Right ventricle myocardium inferior (tissue), 1 donor: ENCODE measurements at places on chromosomes 2 and 18.

- no peak for DNase-seq
Measured at GRCh38 chr2:98541489-98541888, 66.8 kb downstream of the COA5 start.

- no peak for DNase-seq
Measured at GRCh38 chr2:174344716-174345461, 10.1 kb downstream of the SP9 start.

DNA sequence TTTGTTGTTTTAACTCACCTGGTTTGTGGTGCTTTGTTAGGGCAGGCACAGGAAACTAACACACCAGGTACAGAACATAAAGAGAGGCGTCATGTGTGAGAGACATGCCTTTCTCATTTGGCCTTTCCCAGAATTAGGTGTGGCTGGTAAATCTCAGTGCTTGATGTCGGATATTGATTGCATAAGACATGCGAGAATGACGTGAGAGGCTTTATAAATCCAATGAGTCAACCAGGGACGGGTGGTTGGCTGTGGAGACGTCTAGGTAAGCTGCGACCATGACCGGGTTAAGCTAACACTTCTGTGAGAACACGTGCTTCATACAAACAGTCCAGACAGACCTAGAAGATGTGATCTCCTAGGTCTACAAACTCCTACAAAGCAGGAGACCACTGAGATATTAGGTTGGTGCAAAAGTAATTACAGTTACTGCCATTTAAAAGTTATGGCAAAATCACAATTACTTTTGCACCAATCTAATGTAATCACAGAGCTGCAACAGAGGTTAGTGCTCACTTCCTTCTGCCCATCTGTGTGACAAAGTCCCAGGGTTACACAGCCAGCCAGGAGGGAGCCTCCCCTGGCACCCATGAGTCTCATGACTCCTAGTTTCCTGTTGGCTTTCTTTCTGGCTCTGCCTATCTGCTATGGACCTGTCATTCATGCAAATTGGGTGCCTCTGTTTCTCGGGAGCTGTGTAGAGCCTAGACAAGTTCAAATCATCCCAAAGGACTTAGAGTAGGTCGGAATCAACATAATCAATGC, 98.9 kb upstream of the ATP8B1 start:
- no peak for DNase-seq

DNA sequence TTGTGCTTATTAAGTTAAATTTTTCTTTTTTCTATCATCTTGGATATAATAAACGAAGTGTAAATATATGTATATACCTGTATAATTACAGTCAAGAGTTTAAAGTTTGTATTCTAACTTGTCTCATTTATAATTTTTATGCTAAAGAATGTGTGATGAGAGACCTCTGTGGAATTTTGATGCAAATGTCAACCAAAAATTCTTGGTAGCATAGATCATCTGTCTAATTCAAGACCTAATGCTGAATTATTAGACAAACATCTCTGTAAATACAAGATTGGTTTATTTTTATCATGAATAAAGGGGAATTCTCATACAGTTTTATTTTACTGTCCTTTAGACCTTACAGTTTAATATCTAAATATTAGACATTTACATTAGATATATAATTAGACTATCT, 149.2 kb upstream of the VWC2L start:
- no peak for DNase-seq

GRCh38 chr2:10002681-10003080, 40.7 kb upstream of the KLF11 start:
- no peak for DNase-seq

DNA sequence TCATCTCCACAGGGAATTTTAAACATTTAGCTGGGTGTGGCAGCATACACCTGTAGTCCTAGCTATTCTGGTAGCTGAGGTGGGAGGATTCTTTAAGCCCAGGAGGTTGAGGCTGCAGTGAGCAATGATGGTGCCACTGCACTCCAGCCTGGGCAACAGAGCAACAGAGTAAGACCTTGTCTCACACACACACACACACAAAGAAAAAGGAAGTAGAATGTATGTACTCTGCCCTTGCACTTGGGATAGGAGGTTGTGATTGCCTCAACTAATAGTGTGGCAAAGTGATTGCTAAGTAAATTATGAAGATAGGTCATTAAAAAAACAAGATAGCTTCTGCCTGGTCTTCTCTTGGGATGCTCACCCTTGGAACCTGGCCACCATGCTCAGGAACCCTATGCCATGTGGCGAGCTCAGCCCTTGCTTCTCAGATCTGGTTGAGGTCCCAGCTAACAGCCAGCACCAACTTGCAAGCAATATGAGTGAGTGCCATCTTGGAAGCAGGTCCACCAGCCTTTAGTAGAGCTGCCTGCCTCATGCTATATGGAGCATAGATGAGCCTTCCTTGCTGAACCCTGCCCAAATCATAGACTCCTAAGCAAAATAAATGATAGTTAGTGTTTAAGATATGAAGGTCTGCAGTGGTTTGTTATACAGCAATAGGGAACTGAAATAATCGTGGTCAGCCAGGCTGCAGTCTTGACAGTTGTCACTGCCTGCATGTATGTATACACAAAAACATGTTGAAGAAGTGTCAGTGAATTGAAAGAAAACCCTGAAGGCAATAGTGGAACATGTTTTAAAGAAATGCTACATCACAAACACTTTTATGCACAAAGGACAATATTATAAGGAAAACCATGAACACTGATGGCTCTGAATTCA, 30.1 kb upstream of the PNO1 start:
- DNase-seq = no peak

DNA sequence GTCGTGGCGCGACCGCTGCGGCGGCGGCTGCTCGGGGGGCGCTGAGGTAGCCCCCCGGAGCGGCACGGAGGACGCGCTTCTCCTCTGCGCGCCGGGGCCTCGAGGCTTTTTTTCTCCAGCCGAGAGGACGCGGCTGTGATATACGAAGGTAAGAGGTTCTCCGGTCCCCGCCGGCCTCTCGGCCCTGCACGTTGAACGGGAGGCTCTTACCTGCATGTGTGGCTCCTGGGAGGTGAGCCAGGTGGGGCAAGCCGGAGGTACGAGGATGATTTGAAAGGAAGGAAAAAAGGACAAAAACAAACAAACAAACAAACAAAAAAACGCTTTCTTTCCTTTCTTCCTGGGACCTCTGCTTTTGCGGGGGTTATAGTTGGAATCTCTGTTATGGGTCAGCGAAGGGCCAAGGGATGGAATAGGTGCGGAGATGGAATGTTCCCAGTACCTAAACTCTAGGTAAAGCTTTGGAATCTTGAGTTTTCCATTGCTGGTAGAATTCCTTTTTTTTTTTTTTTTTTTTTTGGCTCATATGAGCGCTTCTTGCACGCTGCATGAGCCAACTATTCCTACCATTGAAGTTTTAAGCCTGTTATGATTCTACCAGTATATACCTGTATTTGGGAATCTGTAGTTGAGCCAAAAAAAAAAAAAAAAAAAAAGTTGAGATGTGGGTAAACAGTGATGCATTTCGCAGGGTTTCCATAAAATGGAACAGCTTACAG, 674 bp downstream of the PTPN4 start:
- peak; percentile 79 for DNase-seq

- no peak for DNase-seq
Measured at GRCh38 chr18:9517869-9518268, 42.6 kb downstream of the RALBP1 start.

GRCh38 chr18:46315161-46315560, 211.0 kb downstream of the HAUS1 start:
- DNase-seq = no peak

- no peak for DNase-seq
Measured at GRCh38 chr2:228771774-228772173, 499.3 kb downstream of the PID1 start.

DNA sequence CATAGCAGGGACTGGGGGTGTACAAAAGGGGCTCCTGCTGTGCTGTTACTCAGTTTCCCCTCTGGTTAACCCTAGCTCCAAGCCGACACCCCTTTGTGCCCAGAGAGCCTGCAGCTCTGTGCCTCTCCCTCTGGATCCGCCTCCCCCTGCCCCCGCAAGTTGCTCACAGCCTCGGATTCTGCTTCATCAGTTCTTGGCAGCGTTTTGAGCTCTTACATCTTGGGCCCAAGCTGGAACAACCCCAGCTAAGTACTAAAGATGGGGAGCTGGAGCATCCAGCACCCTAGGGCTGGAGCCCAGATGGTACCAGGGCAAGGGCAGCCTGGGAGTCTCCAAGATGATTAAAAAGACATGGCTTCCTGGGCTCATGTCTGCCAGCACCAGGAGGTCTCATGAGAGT, 40.7 kb downstream of the POMC start:
- DNase-seq = no peak

DNA sequence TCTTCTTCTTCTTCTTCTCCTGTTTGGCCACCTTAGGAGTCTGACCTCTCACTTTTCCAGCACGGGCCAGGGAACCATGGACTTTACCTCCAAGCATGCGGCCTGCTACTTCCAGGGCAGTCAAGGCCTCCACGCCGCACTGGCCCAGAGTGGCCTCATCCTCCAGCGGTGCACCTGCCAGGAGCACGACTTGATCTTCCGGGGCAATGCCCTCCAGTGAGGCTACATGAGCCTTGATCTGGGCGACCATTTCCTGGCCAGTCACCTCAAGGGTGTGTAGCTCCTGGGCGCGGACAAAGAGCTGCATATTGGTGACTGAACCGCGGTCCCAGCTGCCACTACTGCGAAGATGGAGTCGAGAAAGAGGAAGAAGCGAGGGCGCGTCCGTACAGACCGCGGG, 67.1 kb downstream of the DIPK1C start:
- no peak for DNase-seq

DNA sequence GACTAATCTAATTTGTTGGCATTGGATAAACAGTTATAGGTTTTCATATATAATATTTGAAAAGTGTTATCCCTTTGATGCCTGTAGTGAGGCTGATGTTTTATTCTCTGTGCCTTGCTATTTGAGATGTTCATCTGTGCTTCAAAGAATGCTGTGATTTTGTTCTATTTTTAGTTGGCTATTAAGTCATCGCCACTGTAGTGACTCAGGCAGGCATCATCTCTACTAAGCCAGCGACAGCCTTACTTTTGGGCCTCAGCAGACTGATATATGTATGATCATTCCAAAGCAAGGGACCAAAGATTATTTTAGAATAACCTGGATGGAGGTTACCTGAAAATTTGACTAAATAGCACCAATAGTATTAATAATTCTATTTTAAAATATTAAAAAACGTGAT, 1674.5 kb upstream of the NXPH2 start:
- DNase-seq = no peak

DNA sequence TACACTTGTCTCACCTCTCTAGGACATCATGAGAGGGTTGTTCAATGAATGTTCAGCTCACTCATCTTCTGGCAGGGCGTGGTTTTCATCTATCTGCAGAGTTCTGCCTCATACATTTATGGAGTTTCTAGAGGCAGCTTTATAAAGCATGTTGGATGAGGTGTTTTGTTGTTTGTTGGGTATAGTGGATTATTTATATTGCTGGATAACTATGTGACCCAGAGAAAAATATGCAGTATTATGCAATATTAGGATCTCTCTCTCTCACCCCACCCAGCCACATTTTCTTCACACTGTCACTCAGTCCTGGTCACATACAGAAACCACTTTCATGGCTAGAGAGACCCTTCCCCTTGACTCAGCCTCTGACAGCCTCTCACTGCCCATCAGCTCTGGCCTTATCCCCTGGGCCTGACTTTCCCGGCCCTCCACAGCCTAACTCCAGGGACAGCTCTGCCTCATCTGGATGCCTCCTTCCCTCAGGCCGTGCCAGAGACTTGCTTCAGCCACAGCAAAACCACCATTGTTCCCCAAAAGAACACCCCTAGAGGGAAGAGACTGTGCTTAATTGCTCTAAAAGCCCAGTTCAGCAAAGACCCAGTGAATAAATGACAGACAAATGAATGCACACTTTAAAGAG, 260.3 kb downstream of the MYCN start:
- DNase-seq = no peak

- peak; percentile 74 for DNase-seq
Measured at GRCh38 chr2:196242131-196242620, 70.8 kb upstream of the STK17B start.

DNA sequence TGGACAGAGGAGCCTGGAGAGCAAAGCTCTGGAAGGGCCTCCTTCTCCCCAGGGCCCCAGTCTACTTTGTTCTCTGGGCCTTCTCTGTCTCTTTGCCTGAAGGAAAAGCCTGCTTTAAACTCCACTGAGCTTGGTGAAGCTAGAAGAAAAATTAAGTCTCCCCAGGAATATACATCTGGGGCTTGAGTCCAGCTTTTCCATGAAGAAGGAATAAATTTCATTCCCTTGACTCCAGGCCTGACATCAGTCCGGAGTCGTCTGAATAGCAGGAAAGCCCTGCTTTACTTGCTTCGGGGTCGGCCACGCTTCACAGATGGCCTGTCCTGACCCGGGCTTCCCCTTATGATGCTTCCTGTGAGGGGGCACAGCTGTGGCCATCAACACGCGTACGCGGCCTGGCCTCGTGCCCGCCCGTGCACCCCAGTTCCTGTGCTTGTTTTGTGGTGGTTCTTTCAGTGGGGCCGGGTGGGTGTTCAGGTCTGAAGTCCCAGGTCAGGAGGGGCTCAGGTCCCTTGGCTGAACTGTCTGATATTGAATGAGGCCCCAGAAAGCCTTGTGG, 73.6 kb downstream of the ACOXL start:
- DNase-seq = no peak

DNA sequence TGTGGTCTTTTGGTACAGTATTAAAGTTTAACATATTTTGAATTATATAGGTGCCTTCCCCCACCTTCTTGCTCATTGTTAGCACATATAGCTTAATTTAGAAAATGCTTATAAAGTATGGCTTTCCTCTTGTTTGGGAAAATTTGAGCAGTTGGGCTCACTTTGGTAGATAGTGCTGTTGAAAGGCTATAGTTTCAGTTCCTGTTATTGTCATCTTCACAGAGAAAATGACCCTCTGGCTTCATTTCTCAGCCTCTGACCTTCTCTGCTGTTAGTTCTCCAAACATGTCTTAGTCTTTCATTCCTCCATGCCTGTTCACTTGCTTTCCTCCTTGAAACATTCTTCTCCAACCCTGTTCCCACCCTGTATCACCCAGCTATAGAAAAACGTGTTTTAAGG, 200.6 kb downstream of the WDR7 start:
- DNase-seq = no peak

- no peak for DNase-seq
Measured at GRCh38 chr2:152493417-152493816, 158.4 kb downstream of the FMNL2 start.

DNA sequence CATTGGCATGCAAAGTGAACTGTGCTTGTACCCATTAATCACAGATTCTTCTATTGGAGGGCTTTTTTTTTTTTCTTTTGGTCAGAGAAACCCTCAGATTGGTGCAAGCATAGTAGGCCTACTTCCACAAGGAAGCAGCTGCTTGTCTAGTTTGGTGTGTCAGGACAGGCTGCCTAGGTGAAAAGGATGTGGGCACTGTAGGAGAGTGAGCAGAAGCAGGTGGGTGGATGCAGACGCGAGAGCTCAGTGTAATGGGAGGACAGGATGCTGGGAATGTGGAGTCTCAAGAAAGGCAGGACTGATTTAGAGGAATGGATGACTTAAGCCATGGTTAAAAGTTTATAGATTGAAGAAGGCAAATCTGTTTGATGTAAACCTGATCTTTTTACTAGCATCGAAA, 3.1 kb downstream of the ELP2 start:
- DNase-seq = no peak

GRCh38 chr2:238296638-238297457, 8.4 kb upstream of the PER2 start:
- no peak for DNase-seq
